Astrocyte of the spinal cord (primary cell): ENCODE measurements at places on chromosomes 13 and 19.
A peak's percentile ranks its signal among the peaks of the same experiment; 100 is the strongest.

DNA sequence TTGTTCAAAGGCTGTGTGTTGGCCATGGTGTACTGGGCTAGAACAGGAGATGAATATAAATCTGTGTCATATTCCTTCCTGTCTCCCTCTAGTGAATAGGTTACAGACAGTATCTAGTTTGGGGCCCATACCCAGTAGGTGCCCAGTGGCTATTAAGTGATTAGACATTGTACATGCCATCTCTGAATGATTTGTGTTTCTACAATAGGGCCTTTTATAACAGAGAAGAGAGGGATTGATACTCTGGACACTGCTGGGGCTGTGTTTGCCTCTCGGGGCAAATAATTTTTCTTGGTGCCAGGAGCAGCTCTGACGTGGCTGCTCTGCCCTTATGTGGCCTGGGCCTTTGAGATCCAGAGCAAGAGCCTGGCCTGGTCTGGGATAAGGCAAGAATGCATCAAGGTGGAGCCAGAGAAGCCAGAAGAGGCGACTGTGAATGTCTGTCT lies 403.1 kb downstream of the SPRY2 start:
- peak; percentile 7 for DNase-seq

- DNase-seq, result no peak
These were observed 35.5 kb downstream of the TMED1 start for GRCh38 chr19:10800488-10800887.

DNA sequence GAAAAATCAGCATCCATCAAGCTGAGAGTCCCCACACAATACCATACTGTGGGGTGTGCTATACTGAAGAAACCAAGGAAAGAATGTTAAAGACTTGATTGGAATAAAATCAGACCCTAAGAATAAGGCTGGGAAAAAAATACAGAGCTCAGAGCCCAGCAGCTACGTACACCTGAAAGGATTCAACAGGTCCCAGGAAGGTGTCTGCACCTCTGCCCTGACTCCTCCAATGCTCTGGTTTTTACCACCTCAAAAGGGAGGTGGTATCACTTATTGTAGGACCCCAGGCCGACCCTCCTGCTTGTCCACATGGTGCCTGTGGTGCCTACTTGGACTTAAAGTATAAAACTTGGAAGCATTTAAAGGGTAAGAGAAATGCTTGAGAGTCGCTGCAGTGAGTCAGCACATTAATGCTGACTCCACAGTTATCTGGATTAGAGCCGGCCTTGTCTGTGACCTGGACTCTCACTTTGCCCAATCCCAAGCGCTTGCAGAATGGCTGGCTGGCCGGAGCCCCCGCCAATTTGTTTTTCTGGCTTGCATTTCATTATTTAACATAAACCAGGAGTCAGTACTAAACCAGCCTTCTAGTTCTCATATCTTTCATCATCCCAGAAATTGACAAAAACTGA lies 110.1 kb downstream of the FGF14 start:
- DNase-seq, result peak; percentile 19

DNA sequence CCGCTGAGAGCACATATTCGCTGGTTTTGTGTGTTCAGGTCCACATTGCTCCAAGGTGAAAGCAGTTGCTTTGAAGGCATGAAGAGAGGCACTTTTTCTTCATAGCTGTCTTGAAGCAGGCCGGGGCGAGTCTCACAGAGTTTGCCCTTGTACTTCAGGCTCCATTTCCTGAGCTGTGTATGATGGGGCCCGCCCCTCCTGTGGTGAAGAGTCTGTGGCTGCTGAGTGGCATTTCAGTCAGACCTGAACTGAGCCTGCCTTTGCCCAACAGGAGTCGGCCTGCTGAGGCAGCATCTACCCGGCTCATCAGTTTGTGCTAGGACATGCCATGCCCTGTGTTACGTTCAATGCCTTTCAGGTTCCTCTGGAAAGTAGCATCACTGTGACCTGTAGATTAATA lies 44.4 kb upstream of the C1QTNF9 start:
- no peak for DNase-seq

- no peak for DNase-seq
These were observed 944.0 kb upstream of the MIR17HG start for GRCh38 chr13:90403330-90404082.

DNA sequence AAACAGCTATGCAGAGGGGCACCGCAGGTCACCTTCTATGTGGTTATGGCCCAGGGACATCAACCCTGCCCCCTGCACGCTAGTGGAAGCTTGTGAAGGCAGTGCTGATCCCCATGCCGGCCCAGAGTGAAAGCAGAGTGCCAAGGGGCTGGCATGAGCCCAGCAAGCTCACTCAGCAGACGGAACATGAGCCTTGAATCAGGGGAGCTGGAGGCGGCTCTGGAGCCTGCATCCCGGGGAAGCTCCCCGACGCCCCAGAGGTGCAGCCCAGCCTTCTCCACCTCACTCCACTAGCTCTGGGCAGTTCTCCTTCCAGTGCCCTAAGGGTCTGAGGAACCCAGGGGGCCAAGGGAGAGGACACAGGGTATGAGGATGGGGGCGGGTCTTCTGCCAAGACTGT lies 19.0 kb upstream of the ISYNA1 start:
- no peak for DNase-seq

GRCh38 chr13:30156826-30157615 lies 150.3 kb downstream of the KATNAL1 start:
- no peak for DNase-seq

GRCh38 chr19:31946491-31946890 lies 398.9 kb upstream of the ZNF507 start:
- DNase-seq, result no peak

DNA sequence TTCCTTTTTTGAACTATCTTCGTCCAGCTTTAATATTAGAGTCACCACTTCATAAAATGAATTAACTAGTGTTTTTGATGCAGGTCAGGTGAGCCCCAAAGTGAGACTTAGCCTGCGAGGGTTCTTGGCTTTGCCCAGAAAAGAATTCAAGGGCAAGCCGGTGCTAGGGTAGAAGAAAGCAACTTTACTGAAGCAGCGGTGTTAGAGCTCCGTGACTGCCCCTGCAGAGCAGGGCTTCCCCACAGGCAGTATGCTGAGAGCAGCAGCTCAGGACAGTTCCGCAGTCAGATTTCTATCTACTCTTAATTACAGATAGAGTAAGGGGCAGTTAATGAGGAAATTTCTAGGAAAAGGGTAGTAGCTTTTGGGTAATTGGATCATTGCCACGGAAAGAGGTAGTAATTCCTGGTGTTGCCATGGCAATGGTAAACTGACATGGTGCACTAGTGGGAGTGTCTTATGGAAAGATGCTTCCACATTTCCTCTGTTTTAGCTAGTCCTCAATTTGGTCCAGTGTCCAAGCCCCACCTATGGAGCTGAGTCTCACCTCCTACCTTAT lies 432.2 kb upstream of the ZNF507 start:
- DNase-seq, result no peak

DNA sequence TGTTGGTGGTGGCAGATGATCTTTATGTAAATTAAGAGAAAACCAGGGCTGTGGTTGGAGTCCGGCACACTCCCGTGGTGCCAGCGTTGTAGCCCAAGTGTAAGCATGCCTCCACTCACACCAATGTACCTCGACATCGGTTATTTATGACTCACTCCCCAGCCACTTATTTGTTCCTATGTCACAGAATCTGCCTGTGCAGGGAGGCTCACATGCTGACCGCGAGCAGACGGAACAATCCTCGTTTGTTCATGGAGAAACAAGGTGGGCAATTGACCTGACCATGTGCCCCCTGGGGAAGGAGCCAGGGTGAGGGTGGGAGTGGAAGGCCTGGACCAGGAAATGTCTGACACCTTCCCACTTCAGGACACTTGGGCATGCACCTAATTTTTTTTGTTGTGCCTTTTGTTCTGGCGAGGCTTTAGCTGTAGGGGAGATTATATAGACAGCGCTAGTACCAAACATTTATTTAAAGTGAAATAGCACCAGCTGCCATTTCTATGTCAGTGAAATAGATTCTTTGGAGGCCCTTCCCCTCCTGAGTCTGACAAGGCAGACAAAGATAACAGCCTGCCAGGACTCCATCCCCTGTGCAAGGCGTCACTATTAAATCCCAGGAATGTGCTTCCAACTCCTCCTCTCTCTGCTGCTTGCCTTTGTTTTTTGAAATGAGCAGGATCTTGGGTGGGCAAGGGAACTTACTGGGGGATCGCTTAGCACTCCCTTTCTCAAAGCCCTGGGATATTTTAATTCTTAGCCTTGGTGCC lies 394.2 kb downstream of the FGF9 start:
- no peak for DNase-seq

GRCh38 chr13:97548138-97548537 lies 114.2 kb downstream of the RAP2A start:
- no peak for DNase-seq

DNA sequence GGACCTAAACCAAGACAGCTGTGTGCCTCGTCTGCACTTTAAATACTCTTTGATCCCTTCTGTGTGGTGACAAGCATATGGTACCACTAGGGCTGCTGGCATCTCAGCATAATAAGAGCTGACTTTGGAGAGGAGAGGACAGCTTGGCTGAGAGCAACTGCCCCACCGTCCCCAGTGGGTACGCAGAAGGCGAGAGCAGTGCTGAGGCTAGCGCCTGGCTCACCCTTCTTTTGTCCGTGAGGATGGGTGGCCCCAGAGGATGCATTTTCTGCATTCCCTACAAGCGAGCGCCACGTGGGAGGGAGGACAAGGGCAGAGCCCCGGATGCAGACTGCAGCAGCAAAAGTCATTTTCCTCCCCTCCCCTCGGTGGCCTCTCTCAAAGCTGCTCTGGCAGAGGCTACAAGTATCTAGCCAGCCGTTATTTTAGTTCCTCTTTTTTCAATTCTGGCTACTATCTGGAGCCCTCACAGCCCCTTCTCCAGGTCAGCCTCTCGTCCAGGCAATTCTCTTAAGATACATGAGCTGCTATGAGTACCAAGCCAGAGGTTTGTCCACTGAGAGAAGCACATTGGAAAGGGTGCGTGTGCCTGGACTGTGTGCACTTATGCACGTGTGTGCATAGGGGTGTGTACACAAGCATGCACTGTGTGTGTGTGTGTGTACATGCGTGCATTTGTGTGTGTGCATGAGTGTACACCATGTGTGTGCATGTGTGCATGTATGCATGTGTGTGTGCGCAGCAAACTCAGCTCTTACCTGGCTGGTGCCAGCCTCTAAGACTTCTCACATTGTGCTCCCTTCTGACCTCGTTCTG lies 51.3 kb downstream of the RAB20 start:
- DNase-seq, result no peak

- no peak for DNase-seq
These were observed 932 bp downstream of the FAM83E start for GRCh38 chr19:48613852-48614435.

GRCh38 chr13:99997702-99998214 lies 16.2 kb downstream of the ZIC2 start:
- no peak for DNase-seq

DNA sequence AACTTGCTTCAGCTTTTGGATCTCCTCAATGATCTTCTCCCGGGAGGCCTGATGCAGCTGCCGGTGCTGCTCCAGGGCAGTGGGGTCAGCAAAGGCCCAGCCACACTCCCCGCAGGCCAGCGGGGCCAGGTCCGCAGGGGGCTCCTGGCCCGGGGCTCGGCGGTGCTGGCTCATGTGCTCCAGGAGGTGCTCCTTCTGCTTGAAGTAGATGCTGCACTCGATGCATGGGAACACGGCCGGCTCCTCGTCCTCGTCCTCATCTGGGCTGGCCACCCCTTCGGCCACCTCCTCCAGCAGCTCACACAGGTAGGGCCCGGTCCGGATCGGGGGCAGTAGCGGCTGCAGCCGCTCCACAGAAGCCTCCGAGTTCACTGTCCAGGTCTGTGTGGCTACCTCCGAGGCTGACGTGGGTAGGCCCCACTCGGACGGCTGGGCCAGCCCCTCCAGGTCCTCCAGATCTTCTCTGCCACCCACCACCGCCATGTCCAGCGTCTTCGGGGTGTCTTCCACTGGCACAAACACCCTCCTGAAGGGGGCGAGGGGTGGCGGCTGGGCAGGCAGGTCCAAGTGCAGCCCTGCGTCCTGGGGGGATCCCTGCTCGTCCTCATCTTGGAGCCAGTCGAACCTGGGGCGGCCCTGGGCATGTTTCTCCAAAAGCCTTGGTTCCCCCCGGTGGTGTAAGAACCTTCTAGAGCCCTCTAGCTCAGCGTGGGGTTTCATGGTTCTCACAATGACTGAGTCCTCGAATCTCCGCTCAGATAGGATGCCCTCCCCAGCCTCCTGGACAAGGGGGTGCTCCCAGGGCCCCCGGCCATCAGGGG lies 9.7 kb downstream of the WIZ start:
- DNase-seq, result no peak

DNA sequence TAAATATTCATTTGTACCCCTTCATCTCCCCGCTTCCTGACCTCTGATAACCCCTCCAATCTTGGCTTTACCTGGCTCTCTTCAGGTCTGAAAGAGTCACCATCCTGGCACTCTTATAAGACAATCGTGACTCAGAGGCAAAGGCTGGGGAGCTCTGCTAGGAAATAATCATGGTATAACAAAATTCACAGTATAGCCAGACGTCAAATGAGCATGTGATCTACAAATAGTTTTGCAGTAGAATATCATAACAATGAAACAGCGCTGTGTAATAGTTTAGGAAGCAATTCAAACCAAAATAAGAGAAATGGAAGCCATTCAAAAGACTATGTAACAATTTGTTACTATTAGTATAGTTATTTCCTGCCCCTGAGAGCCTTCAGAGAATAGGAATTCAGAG lies 34.2 kb downstream of the RXFP2 start:
- DNase-seq, result peak; percentile 75

GRCh38 chr13:69202996-69203395 lies 904.6 kb upstream of the ATXN8OS start:
- no peak for DNase-seq

GRCh38 chr19:39679056-39679790 lies 23.5 kb downstream of the LGALS16 start:
- no peak for DNase-seq

DNA sequence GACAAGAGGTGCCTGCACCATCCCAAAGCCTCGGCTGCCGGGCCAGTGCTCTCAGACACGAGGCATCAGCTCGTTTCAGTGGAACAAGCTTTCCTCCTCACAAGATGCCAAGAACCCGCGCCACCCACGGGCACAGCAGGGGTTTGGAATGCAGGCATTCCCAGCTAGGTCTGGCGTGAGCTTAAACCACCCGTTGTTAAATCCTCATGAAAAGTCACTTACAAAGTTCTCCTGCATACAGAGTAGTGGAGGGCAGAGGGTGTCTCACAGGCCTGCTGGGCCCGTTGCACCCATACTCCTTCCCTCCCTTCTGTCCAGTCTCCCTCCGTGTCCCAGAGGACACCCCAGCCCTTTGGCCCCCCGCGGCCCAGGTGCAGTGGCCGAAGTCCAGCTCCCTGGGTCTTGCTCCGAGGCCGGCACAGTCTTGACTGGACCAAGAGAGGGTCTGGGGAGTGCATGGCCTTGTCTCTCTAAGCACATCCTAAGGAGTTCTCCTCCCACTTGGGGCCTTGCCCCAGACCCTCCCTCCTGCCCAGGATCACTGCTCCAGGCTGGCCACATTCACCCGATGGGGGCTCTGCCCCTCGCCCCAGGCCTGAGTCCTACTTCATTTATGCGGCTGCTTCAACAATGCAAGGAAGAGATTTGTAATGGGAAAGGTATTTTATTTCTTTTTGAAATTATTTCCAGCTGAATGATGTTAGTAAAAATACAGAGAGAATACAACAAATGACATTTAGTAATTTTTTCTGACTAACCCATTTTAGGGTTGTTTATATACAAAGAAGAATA lies 35.2 kb upstream of the GRTP1 start:
- DNase-seq, result peak; percentile 81
